ENCODE measurements at places on chromosomes 16 and 17. TPM values are rescaled to one million over a fixed set of nuclear protein-coding genes. Genes with fewer than 3 reads are reported as not detected.

DNA sequence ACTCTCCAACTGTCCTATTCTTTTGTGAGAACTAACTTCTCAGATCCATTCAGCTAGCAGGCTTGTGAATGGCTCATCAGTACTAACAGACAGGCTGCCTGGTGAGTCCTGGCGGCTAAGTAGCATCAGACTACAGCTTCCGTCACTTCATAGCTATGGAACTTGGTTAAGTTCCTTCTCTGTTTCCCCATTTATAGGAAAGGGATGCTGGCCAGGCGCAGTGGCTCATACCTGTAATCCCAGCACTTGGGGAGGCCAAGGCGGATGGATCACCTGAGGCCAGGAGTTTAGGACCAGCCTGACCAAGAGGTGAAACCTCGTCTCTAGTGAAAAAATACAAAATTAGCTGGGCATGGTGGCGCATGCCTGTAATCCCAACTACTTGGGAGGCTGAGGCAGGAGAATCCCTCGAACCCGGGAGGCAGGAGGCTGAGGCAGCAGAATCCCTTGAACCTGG is 49.9 kb upstream of the TANGO6 start:
- H3K27me3 ChIP-seq: no peaks in the 10 kb centered on the region
- no peak overlapping the region for H3K27ac ChIP-seq
- no peak overlapping the region for H3K4me3 ChIP-seq
- peaks cover 8% of the 10 kb centered on the region for H3K4me1 ChIP-seq

GRCh38 chr16:31073142-31073969 is 684 bp downstream of the ZNF668 start:
- peaks cover 10% of the 10 kb centered on the region for H3K4me1 ChIP-seq
- H3K27me3 ChIP-seq: no peaks in the 10 kb centered on the region
- H3K4me3 ChIP-seq: peak overlapping the region; percentile 99
- DNase-seq: peak; percentile 30
- H3K27ac ChIP-seq: peak overlapping the region; percentile 97
- H3K36me3 ChIP-seq: peaks cover 10% of the 10 kb centered on the region

- H3K27ac ChIP-seq: no peak overlapping the region
- no peak overlapping the region for H3K4me3 ChIP-seq
- no peak for DNase-seq
- H3K4me1 ChIP-seq: peaks cover 24% of the 10 kb centered on the region
- H3K36me3 ChIP-seq: no peaks in the 10 kb centered on the region
- H3K27me3 ChIP-seq: no peaks in the 10 kb centered on the region
Observed at GRCh38 chr17:76545918-76546555, 6.2 kb downstream of the PRCD start.

DNA sequence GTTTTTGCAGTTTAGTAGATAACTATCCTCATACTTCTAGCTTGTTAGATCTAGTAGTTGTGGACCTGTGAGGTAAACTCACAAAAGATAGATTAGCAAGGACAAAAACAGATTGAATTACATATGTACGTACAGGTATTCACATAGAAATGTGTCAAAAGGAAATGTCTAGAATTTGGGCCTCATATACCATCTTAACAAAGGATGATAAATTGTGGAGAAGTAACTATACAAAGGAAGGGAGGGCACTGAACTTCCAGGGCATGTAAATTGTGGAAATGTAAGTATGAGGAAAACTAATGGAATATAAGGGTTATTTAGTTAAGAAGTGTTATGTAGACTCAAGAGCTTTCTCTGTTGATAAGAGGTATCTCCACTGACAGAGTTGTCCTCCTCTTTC is 477.3 kb downstream of the KCNJ2 start:
- no peaks in the 10 kb centered on the region for H3K27me3 ChIP-seq
- no peak overlapping the region for H3K27ac ChIP-seq
- no peaks in the 10 kb centered on the region for H3K4me1 ChIP-seq
- H3K4me3 ChIP-seq: no peak overlapping the region

- H3K36me3 ChIP-seq: no peaks in the 10 kb centered on the region
- no peaks in the 10 kb centered on the region for H3K27me3 ChIP-seq
- H3K4me1 ChIP-seq: peaks cover 72% of the 10 kb centered on the region
Observed at GRCh38 chr17:77451894-77452852, 311.4 kb downstream of the SEC14L1 start.

GRCh38 chr17:70308618-70309017 is 139.3 kb downstream of the KCNJ2 start:
- no peaks in the 10 kb centered on the region for H3K27me3 ChIP-seq
- no peak overlapping the region for H3K4me3 ChIP-seq
- H3K27ac ChIP-seq: no peak overlapping the region
- H3K36me3 ChIP-seq: no peaks in the 10 kb centered on the region

DNA sequence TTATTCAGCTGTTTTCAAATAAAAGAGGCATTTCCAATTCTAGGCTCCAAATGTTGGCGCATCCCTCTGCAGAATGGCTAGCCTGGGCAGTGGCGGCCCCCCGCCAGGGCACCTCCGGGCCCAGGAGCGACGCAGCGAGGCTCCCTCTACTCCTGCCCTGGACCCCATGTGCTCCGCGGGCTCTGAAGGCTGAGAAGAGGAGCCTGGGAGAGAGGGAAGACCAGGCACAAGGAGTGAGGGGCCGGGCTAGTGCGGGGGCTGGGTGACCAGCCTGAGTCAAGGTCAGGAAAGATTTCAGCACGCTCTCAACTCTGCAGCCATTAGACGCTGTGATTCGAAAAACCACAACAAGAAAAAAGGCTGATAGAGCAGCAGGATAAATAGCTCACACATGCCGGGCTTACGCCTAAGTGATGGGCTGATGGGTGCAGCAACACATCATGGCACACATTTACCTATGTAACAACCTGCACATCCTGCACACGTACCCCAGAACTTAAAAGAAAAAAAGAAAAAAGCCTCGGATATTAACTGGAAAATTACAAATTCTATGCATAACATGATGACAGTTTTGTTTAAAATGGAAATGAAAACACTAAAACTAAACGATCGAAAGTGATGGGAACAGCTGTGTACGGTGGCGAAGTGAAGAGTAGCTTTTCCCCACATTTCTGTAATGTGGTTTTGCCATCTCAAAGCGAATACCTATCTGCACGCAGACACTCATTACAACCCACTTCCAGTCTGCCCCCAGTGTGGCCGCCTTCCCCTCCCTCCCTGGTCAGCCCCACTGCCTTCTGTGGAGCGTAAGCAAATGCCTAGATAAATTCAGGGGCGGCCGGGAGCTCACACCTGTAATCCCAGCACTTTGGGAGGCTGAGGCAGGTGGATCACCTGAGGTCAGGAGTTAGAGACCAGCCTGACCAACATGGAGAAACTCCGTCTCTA is 44.4 kb downstream of the MAP1LC3B start:
- no peak overlapping the region for H3K4me3 ChIP-seq
- DNase-seq: no peak
- H3K27me3 ChIP-seq: no peaks in the 10 kb centered on the region
- H3K36me3 ChIP-seq: no peaks in the 10 kb centered on the region

Gene OR1A1
- not detected for total RNA-seq

Gene TBX21
- 0.10 TPM for total RNA-seq

Gene CHD9NB
- 0.64 TPM for total RNA-seq

All from Panc1 (cell line).